ENCODE measurements at places on chromosomes 5 and 9.
A peak's percentile ranks its signal among the peaks of the same experiment; 100 is the strongest.

- no peak for DNase-seq
Observed at GRCh38 chr5:148998174-148998797, 64.6 kb downstream of the SH3TC2 start.

DNA sequence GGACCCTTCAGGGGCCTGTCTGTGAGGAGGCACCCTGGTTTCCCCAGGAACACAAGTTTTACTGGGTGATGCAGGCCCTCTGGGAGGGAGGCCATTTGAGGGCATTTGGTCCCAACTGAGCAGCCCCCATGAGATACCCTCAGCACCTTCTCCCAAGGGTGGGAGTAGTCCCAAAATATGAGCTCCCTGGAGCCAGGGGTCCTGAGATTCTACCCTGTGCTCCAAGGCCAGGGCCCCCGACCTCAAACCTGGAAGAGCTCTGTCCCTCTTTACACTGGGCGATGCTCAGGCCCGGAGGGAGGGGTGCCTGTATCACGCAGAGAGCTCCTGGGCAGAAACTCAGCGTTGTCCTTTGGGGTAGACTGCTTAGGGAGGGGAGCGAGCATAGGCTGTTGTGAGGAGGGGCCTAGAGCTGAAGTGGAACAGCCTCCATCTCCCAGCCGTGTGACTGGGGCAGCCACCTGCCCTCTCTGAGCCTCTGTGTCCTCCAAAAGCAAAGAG is 64.0 kb upstream of the SYNPO start:
- no peak for DNase-seq

GRCh38 chr5:17896605-17897004 is 262.3 kb downstream of the TAF11L14 start:
- no peak for DNase-seq

DNA sequence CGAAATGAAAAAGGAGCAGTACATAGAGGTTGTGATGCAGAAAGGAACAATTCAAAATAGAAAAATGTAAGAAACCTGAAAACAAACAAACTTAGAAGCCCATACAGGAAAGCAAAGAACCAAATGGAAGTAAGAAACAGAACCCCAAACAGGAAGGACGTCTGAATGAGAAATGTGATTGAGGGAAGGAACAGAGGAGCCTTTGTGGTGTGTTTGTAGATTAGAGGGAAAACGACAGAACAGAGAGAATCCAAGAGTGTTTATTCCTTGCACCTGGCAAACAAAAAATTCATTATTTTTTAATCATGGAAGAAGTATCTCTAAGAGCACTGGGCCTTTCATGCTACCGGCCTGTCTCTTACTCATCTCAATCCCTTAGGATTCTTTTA is 67.8 kb upstream of the ZSWIM6 start:
- DNase-seq, result no peak

DNA sequence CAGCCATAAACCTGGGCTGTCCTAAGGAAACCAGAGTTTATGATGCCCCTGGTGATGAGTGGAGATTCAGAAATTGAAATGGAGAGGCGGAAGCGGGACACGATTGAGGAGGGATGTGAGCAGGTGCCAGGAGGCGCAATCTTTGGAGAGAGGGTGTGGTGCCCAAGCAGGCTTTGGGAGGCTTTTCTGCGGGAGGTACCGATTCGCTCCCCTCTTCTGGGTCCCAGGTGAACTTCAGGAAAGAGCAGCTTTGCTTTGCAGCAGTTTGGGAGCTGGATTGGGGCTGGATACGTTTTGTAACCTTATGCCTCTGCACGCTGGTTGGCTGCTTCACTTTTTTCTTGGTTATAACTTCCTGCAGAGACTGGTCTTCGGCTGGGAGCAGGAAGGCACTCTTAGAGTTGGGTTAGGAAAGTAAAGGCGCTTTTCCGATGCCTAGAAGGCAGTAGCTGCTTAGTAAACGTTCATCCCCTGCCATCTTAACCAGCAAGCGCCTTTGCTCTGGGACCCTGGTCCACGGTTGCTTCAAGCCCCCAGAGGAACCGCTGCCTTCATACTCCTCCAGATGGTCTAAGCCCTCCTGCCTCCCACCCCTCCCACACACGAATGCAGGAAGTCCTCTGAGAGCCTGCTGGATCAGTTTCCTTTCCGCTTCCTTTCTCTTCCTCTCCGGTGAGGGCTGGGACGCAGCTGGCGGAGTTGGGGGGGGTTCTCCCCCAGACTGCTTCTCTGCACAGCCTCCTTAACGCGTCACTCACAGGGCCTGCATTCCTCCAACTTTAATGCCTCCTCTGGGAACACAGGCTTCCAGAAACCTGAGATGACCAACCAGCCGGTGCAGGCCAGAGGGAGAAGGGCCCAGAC is 15.2 kb upstream of the NEK6 start:
- no peak for DNase-seq

DNA sequence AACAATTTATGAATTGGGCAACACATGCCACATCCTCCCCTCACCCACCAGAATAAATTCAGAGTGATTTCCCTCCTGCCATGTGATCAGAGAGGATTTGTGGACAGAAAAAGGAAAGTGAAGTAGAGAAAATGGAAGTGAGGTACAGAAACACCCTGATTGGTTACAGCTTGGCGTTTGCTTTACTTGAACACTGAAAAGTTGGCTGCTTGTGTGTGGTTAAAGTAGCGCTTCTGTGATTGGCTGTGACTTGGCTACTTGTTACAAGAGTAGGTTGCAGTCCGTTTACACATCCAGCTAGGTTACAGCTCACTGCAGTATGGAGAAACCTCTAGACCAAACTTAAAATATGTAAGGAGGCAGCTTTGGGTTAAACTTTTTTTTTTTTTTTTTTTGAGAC is 205.2 kb upstream of the ZNF608 start:
- DNase-seq, result no peak

GRCh38 chr5:77309140-77309539 is 98.7 kb downstream of the PDE8B start:
- no peak for DNase-seq

- no peak for DNase-seq
Observed at GRCh38 chr9:13361076-13361475, 81.6 kb upstream of the MPDZ start.

- peak; percentile 60 for DNase-seq
Observed at GRCh38 chr5:142977363-142978051, 207.3 kb downstream of the ARHGAP26 start.
